Naive thymus-derived CD8-positive, alpha-beta T cell (primary cell): ENCODE measurements at places on chromosomes 1 and 21.

- no peaks in the 10 kb centered on the region for H3K36me3 ChIP-seq
- H3K27me3 ChIP-seq, result no peaks in the 10 kb centered on the region
- peaks cover 21% of the 10 kb centered on the region for H3K4me1 ChIP-seq
- H3K27ac ChIP-seq, result peak overlapping the region; percentile 69
- no peak overlapping the region for H3K4me3 ChIP-seq
Observed at GRCh38 chr1:1169429-1170214, 4.1 kb upstream of the TTLL10 start.

- no peak for DNase-seq
- H3K27ac ChIP-seq, result no peak overlapping the region
- H3K4me1 ChIP-seq, result no peaks in the 10 kb centered on the region
- H3K36me3 ChIP-seq, result no peaks in the 10 kb centered on the region
Observed at GRCh38 chr1:94265011-94265422, 27.6 kb upstream of the ARHGAP29 start.

GRCh38 chr1:33420870-33421775 is 9.8 kb downstream of the PHC2 start:
- H3K27me3 ChIP-seq, result peaks cover 19% of the 10 kb centered on the region
- H3K4me3 ChIP-seq, result no peak overlapping the region
- no peak for DNase-seq

DNA sequence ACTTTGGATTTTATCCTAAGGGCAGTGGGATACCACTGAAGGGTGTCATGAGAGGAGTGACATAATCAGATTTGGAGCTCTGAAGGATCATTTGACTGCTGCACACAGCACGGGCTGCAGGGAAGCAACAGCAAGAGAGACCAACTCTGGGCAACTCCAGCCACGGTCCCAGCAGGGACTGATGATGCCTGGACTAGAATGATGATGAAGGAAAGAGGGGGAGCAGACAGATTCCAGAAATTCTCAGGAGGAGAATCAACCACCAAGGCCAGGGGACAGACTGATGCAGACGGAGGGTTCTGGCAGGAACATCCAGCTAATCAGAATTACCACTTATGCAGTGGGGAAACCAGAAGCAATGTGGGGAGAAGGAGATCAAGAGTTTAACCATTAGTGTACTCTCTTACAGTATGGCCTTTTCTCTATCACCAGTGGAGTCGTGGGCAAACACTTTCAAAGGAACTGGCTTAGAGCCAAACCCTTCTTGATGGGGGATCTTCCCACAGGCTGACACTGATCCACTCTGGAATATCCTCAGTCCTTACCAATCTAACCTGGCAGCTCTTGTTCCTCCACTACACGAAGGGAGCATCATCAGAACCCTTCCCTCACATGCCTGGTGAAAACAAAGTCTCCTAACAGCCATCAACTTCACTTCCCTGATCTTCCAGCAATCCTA is 3.3 kb downstream of the URB1 start:
- peaks cover 58% of the 10 kb centered on the region for H3K4me1 ChIP-seq
- H3K27me3 ChIP-seq, result no peaks in the 10 kb centered on the region
- peak overlapping the region; percentile 47 for H3K27ac ChIP-seq

DNA sequence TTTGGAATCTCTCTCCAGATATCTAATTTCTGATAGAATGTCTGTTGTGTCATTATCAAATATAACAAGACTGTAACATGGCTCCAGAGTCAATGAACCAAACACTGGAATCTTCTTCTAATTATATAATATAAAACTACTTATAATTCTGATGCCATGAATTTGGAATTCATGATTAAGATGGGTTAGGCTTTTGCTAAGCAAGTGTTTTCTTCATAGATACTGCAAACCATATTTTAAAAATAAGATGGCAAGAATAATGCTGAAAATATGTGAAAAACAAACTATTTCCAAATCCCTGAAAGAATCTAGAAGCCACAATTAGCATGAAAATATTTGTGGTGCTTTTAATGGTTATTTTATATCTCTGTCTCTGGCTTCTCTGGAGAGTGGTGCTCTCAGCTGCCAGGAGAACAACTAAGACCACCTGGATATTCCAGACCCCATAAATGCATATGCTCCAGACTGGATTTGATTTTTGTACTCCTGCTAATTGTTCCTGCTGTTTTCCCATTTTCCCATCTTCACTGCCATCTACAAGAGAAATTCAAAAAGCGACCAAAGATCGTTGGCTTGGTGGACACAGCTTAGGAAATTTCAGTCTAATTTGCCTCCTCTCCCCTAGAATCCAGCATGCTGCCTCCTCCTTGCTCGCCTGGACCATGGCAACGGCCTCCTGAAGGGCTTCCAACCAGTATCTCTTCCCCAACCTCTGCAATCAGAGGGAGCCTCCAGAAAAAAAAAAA is 418.9 kb downstream of the SETD4 start:
- H3K27me3 ChIP-seq, result peaks cover 13% of the 10 kb centered on the region
- no peaks in the 10 kb centered on the region for H3K36me3 ChIP-seq
- no peak overlapping the region for H3K4me3 ChIP-seq
- no peak for DNase-seq
- H3K4me1 ChIP-seq, result no peaks in the 10 kb centered on the region
- H3K27ac ChIP-seq, result no peak overlapping the region

DNA sequence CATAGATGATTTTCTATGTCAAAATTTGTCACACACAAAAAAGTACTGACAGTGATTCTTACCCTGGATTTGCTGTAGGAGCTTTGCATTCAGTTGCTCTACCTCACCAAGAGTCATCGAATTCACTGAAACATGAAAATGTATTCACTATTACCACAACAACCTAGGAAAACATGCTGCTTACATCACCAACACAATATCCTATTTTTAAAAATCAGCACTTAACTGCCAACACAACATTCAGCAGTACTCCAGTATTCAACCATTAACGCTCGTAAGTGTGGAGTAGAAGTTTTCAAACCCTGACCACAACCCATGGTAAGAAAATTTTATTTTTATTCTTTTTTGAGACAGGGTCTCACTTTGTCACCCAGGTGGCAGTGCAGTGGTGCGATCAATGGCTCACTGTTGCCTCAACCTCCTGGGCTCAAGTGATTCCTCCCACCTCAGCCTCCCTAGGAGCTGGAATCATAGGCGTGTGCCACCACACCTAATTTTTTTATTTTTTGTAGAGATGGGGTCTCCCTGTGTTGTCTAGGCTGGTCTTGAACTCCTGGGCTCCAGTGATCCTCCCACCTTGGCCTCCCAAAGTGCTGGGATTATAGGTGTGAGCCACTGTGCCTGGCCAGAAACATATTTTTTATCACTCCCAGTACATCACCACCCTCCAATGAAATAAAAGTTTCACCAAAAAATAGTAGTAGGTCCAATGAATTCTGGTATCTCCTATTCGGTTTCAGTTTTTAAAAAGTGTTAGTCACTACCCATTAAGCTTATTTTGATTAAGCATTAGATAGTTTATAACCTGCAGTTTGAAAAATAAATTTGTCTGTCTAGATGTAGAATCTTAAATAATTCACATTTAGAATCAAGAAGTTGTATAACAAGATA is 23.8 kb downstream of the C21orf91 start:
- no peak for DNase-seq
- peak overlapping the region; percentile 88 for H3K27ac ChIP-seq
- peaks cover 42% of the 10 kb centered on the region for H3K36me3 ChIP-seq
- peaks cover 53% of the 10 kb centered on the region for H3K4me1 ChIP-seq
- no peak overlapping the region for H3K4me3 ChIP-seq

DNA sequence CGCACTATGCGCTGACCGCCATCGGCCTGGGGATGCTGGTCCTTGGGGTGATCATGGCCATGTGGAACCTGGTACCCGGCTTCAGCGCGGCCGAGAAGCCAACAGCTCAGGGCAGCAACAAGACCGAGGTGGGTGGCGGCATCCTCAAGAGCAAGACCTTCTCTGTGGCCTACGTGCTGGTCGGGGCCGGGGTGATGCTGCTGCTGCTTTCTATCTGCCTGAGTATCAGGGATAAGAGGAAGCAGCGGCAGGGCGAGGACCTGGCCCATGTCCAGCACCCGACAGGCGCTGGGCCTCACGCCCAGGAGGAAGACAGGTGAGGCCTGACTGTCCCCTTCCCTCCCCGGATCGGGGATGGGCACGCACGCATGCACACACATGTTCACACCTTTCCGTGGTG is 31.9 kb upstream of the FHAD1 start:
- H3K4me3 ChIP-seq, result no peak overlapping the region
- H3K27me3 ChIP-seq, result peaks cover 2% of the 10 kb centered on the region
- no peak overlapping the region for H3K27ac ChIP-seq
- H3K36me3 ChIP-seq, result no peaks in the 10 kb centered on the region

GRCh38 chr1:211579440-211580302 is 710 bp upstream of the SLC30A1 start:
- H3K27ac ChIP-seq, result peak overlapping the region; percentile 86
- H3K4me1 ChIP-seq, result peaks cover 55% of the 10 kb centered on the region
- no peaks in the 10 kb centered on the region for H3K36me3 ChIP-seq
- no peaks in the 10 kb centered on the region for H3K27me3 ChIP-seq

DNA sequence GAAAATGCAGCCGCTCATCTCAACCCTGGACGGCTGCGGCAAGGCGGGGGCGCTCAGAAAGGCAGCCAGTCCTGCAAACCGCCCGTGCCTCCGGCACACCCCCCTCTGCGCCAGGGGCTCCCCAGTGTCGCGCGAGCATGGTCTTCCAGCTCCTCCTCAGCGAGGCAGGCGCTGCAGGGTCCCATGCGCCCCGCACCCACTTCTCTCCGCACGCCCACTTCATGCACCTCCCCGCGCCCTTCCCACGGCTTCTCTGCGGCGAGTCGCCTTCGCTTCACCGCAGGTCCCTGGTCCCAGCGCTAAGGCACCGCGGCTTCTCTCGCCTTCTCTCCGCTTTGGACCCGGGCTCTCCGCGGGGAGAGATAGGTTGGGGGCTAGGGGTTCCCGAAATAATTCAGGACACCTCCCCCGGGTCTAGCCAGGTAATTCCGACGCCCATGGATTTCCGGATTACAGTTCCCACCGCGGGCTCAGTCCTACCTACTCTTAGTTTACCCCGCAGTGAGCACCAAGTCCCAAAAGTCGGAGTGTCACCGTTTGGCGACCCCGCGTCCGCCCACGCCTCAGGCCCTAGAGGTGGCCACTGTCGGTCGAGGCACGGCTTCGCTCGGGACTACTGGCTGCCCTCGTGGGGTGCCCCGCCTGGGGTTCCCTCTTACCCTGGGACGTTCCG is 67.5 kb downstream of the SYT2 start:
- H3K4me3 ChIP-seq, result peak overlapping the region; percentile 84
- H3K27ac ChIP-seq, result peak overlapping the region; percentile 47
- no peak for DNase-seq
- H3K27me3 ChIP-seq, result peaks cover 62% of the 10 kb centered on the region
- peaks cover 36% of the 10 kb centered on the region for H3K4me1 ChIP-seq
- peaks cover 2% of the 10 kb centered on the region for H3K36me3 ChIP-seq

DNA sequence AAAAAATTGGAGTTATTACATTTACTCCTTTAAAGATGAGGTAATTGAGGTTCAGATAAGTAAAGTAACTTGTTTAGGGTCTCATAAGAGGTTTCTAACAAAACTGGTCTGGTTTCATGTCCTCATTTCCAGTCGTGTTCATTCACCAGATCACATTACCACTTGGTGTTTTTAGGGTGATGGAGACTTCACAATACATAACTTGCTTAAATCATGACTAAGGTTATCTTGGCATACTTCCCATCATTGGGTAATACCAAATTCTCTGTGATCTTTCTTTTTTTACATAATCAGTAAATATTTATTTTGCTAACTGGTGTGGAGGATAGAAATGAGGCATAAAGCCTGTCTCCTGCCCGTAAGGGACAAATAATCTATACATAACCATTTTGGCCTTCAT is 31.6 kb upstream of the RPTN start:
- no peaks in the 10 kb centered on the region for H3K27me3 ChIP-seq
- no peak for DNase-seq
- H3K27ac ChIP-seq, result no peak overlapping the region
- H3K4me3 ChIP-seq, result no peak overlapping the region
- H3K4me1 ChIP-seq, result peaks cover 2% of the 10 kb centered on the region
- no peaks in the 10 kb centered on the region for H3K36me3 ChIP-seq

DNA sequence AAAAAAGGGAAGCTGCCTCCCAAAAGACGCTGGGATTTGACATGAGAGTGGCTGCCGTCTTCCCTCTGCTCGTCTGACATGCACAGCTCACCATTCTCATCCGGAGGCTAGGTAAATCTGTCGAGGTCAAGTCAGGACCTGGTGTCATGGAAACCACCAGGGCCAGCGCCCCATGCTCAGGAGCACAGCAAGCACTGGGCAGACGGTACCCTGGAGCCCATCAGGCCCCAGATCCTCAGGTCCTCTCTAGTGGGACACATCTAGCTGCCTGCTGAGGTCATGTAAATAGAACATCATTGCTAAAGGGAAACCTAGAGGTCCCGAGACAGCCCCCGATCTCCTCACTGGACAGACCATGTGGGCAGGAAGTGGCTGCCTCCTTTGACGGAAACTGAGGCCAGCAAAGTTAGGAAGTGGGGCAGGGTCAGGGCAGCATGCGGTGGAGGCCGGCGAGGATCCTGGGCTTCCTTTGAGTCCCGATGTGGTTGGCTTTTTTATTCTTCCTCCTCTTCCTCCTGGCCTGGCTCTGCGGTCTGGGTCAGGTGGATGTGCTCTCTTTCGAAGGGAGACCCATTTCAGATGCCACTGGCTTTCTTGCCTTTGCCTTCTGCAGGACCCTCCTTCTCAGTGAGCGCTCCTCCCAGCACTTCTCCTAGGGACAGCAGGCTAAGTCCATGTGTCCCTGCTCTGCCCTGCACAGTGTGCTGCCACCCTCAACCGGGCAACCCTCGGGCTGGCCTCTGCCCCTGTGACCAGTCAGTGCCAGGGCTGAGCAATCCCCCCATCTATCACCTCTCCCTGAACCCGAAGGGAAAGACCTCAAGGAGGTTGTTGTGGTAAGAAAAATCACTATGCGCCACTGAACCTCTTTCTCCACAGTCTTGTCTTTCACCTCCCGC is 5.9 kb downstream of the AGT start:
- peaks cover 5% of the 10 kb centered on the region for H3K4me1 ChIP-seq
- H3K27ac ChIP-seq, result no peak overlapping the region
- no peaks in the 10 kb centered on the region for H3K36me3 ChIP-seq
- peaks cover 32% of the 10 kb centered on the region for H3K27me3 ChIP-seq
- DNase-seq, result no peak

DNA sequence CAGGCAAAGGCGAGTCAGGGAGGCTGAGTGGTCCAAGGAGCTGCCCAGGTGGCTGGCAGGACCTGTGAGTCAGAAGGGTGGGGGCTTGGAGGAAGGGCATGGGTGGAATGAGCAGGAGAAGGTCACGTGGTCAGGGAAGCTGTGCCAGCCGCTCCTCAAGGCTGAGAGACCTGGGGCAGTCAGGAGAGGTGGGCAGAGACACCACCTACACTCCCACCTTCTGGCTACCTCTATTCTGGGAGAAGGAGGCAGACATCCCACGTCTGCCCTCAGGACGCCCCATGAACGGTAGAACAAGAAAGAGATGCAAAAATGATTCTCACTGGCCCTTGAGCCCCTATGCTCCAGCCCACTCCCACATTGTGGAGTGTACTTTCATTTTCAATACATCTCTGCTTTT is 151.8 kb upstream of the RAB4A start:
- H3K4me3 ChIP-seq, result no peak overlapping the region
- H3K27ac ChIP-seq, result peak overlapping the region; percentile 18
- DNase-seq, result no peak
- no peaks in the 10 kb centered on the region for H3K36me3 ChIP-seq
- no peaks in the 10 kb centered on the region for H3K27me3 ChIP-seq

GRCh38 chr21:26011292-26011940 is 159.2 kb downstream of the APP start:
- no peak overlapping the region for H3K4me3 ChIP-seq
- no peaks in the 10 kb centered on the region for H3K27me3 ChIP-seq
- peaks cover 2% of the 10 kb centered on the region for H3K4me1 ChIP-seq
- H3K27ac ChIP-seq, result no peak overlapping the region
- no peak for DNase-seq

GRCh38 chr21:17577701-17578100 is 35.0 kb downstream of the BTG3 start:
- H3K4me3 ChIP-seq, result no peak overlapping the region
- no peak for DNase-seq
- no peak overlapping the region for H3K27ac ChIP-seq
- H3K27me3 ChIP-seq, result peaks cover 3% of the 10 kb centered on the region
- no peaks in the 10 kb centered on the region for H3K4me1 ChIP-seq
- H3K36me3 ChIP-seq, result no peaks in the 10 kb centered on the region
